ENCODE measurements at places on chromosomes 2 and 18.

GRCh38 chr2:231138699-231139098, 13.9 kb upstream of the HTR2B start:
- DNase-seq: no peak

DNA sequence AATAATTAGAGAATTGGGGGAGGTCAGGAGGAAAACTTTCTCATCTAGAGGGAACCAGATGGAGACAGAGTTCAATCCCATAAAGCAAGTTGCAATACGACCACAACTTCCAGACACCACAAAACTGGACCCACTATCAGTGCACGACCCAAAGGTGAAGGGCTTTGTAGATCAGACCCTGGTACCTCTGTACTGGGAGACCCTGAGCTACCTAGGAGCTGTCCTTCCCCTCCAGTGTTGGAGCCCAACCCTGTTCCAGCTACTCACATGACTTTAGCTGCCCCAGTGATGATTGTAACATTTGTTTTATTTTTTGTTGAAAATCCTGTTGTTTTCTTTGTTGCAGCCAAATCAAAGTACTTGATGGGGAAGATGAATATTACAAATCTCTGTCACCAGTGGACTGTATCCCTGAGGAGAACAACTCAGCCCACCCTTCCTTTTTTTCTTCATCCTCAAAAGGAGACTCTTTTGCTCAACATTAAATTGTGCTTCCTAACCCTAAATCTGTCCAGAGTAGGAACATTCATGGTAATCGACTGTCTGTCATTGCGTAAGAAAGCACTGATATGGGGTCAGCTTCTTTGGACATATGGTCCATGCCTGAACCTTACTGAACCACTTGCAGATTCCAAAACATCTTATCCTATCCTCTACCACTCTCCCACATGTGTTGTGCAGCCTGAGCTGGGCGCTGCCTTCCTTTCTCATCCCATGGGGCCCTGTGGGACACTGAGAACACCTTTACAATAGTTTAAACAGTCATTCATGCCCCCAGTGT, 62.3 kb upstream of the SP5 start:
- no peak for DNase-seq

DNA sequence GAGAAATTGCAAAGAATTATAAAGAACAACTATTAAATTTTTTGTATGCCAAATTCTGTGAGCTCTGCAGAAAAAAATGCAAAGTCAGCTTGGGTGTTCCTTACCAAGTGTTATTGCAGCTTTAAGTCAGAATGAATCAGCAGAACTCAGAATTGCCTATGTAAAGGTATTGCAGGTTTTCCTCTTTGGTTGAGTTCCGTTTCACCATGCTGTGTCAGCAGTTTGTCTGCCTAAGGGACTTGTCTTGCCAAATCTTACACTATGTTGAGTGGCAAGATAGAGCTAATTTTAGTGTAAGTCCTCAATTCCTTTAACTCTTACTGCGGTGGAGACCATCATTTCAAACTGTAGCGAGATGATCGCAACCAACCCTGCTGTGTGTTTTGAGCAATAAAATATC, 38.8 kb downstream of the ADAM23 start:
- no peak for DNase-seq

GRCh38 chr2:139790136-139790535, 1009.9 kb upstream of the NXPH2 start:
- DNase-seq: no peak

DNA sequence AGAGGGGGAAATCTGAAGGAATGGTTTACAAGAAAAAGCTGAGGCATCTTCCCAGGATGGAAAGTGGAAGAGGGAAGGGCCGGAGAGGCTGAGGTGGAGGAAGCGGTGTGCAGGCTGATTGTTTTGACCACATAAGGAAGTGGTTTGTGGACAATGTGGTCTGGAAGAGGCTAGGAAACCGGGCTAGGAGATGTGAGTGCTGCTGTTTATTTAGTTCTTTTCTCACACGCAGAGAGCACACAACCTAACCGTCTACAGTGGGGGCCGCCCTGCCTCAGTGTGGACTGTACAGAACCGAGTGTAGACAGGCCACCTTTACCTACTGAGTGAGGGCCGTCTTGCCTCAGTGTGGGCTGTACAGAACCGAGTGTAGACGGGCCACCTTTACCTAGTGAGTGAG, 251.7 kb upstream of the PXDN start:
- DNase-seq: no peak

- DNase-seq: no peak
Observed at GRCh38 chr2:240780023-240780700, 39.9 kb downstream of the KIF1A start.

DNA sequence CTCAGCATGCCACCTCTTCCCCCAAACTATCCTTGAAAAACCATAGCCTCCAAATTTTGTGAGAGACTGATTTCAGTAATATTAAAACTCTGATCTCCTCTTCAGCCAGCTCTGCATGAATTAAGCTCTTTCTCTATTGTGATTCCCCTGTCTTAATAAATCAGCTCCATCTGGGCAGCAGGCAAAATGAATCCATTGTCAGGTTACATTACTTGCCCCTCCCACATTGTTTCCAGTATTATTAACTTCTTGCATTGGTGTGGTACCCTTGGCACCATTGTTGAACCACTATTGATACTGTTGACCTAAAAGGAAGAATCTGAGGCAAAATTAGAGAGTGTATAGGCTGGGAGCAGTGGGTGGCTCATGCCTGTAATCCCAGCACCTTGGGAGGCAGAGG, 512.2 kb upstream of the VRK2 start:
- no peak for DNase-seq

DNA sequence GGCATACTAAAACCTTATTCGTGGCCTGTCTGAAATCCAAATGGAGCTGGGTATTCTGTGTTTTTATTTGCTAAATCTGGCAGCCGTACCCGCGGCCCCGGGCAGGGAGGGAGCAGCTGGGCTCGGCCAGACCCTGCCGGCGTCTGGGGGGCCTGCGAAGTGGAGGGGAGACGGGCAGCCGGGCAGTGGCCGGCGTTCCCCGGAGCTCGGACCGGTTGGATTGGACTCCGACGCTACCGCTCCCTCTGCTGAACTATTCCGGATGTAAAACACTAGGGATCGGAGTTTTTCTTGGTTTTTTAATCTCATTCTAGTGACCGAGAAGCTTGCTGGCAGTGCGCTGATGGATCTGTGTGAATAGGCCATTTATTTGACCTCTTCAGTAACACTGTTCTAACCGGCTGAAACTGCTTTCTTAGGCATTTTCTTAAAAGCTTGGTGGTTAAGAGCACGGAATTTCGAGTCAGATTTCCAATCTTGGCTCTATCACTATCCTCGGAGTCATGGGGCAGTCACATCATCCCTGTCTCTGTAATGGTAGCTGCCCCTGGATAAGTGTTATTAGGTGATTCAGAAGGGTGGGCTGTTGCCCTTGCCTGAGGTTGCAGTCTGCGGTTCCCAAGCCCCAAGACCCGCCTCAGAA, 694 bp downstream of the UNC50 start:
- DNase-seq: peak; percentile 11

DNA sequence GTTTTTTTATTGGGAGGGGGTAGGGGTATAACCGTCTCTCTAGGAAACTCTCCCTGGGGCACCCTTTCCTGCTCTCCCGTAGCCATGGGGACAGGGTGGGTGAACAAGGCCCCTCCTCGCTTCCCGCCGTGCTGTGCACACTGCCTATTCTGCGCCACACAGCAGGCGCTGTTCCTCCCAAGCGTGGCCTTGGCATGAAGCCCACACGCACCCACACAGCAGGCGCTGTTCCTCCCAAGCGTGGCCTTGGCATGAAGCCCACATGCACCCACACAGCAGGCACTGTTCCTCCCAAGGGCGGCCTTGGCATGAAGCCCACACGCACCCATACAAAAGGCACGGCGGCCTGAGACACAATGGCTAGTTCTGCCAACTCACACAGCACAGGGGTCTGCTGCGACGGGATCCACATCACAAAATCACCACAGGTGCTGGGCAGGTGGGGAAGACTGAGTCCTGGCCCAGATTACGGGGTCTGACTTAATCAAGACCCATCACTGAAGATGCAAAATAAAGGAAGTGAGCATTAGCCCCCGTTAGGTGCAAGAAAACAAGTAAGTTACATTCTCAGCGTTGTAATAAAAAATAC, 46.6 kb upstream of the TPO start:
- peak; percentile 13 for DNase-seq
